ENCODE measurements at places on chromosomes 1 and 21.

DNA sequence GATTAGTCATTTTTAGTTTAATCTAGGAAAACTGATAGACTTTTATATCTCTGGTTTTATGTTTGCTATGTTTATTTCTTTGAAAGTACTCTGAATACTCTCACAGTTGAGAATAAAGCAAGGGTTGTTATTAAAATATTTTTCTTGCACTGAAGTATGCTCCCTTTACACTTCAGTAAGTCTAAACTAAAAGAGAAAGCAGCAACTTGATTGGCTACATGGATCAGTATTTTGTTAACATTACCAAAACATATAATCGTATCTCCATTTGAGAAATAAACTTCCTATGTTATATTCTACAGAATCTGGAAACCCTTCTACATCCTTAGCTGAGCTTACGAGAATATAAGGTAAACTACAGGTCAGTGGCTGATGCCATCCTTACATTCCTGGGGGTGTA, 149.5 kb upstream of the HP1BP3 start:
- peak; percentile 38 for DNase-seq

DNA sequence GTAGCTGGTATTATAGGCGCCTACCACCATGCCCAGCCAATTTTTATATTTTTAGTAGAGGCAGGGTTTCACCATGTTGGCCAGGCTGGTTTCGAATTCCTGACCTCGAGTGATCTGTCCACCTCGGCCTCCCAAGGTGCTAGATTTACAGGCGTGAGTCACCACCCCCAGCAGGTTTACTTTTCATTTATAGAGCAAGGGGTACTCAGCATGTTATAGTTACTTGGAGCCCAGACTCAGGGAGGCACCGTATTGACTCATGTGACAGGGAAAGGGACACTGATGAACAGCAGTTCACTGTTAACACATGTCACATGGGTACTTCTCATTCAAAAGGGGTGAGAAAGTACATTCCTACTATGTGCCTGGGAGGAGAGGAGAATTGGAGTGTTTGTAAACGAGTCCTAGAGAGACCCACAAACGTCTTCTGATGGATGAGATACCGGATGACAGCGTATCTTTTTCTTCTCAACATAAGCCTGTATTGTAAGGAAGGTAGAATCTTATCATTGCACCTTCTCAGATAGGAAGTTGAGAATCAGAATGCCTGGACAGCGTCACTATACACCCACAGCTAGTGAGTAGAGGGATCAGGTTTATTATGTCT, 510.0 kb downstream of the USP25 start:
- DNase-seq: no peak

DNA sequence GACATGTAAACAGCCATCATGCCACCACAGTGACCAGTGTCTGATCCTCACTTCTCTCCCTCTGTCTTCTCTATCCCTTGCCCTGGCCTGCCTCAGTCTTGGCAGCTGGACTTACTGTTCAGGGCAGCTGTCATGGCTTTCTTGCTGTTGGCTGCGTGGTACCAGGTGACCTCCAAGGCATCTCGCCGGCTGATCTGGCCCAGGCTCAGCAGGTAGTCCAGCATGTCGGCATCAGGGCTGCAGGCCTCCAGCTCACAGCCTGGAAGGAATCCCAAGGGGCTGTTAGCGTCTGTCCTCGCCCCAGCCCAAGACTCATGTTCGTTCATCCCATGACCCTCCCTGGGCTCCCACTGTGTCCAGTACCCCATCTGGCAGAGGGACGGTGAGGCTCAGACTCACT, 3.6 kb downstream of the FAM151A start:
- DNase-seq: peak; percentile 50

DNA sequence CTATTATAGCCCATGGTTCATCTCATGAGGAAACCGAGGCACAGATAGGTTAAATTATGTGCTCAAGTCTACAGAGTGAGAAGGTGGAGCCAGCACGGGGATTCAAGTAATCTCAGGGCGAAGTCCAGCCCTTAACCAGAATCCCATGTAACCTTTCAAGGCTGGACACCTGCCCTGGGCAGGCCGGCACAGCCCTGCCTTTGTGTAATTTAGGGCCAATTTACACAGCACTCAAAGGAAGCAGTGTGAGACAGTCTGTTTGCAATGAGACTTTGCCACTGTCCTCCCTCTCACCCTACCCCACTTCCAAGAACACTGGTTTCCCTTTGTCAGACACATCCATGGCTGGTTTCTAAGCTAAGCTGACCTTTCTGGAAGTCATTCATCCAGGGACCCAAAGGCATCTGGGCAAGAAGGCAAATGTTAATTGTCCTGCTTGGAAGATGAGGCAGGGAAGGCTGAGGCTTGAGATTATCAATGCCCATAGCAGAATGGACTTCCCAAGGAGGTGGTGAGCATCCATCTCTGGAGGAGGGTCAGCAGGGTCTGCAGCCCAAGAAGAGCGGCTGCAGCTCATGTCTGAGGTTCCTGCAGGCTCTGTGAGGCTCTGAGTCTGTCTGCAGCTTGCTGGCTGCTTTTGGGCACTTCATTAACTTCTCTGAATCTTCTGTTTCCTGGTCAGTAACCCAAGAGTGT, 159.2 kb downstream of the TRABD2B start:
- no peak for DNase-seq

DNA sequence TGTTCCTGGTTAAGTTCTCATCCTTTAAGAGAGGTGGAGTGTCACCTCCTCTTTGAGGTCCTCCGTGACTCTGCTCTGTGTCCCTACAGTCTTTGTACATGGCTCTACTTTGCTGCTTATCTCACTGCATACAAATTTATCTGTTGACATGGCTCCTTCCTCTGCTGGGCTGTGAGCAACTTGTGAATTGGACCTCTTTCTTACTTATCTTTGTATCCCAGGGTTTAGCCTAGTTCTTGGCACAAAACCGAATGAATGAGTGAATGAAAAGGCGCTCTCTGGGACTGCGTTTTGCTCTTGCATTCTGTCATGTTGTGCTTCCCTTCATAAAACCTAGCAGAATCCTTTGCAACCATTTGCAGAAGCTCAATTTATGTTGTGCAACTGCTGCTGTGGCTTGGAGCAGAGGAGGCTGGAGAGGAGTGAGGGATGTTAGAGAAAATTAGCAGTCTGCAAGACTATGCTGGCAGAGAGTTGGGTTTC, 12.4 kb downstream of the SLC26A9 start:
- no peak for DNase-seq
